ENCODE measurements at places on chromosomes 7 and 10.

GRCh38 chr7:130154131-130154500 lies 51.1 kb downstream of the TMEM209 start:
- no peak for DNase-seq

DNA sequence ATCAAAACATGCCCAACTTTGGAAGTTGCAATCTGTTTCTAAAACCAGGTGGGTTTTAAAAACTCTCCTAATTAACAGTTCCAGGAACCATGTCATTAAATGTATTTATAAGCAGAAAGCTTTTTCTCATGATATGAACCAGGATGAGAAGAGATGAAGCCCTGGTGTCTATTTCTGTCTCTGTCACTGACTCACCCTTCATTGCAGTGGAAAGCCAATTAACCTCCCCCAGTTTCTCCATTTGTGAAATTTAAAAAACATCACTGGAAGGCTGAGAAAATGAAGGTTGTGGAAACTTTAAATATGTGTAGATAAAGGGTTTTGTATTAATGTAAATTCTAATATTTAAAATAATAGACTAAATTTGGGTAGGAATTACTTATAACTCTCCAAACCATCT lies 1088.0 kb downstream of the SORCS1 start:
- DNase-seq = no peak

DNA sequence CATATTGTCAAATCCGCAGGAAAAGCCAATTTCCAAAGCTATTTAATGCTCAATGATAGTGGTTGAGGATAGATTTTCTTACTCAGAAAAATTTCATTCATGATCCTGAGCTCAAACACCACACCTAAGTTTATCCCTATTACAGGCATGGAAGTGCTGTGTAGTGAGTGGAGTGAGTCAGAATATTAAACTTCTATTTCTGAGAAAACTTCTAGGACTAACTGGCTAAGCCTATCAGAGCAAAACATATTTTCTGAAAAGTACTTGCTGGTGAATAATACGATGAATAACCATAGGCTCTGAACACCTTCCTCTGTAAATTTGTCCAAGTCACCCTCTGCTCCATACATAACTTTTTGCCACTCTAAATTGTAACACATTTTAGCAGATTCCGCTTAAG lies 221.5 kb downstream of the SUGCT start:
- no peak for DNase-seq

DNA sequence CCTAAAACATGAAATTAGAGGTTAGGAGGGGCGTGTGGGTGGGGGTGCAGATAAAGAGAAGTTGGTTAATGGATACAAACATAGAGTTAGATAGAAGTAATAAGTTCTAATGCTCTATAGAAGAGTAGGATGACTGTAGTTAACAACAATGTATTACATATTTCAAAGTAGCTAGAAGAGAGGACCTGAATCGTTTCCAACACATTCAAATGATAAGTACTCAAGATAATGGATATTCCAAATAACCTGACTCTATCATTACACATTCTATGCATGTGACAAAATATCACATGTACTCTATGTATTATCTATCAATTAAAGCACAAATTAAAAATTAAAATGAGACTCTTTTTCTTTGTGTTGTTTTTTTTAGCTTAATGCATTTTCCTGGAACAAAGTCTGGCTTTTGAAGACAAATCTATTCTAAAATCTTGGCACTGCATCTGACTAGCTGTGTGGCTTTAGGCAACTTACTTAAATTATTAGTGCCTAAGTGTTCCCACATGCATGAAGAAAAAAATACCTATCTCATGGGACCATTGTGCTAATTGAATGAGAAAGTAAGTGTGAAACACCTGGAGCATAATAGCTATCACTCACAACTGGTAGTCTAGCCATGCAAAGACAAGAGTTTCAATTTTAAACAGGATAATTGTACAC lies 75.7 kb downstream of the SEMA3C start:
- no peak for DNase-seq

DNA sequence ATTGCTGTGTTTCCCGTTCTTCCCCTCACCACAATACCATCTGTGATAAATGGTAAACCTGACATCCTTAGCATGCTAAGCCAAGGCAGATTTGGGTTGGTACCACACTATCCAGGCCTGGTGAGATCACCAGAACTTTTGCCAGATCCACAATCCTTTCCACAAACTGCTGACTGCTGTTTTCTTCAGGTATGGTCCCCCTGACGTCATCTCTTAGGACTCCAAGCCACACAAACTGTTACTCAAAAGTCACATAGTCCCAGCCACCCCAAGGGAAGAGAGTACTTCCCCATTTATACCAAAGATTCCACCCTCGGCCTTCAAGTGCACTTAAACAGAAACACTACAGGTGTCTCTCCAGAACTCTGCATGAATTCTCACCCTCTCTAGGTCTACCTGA lies 34.8 kb downstream of the SLC25A13 start:
- no peak for DNase-seq

DNA sequence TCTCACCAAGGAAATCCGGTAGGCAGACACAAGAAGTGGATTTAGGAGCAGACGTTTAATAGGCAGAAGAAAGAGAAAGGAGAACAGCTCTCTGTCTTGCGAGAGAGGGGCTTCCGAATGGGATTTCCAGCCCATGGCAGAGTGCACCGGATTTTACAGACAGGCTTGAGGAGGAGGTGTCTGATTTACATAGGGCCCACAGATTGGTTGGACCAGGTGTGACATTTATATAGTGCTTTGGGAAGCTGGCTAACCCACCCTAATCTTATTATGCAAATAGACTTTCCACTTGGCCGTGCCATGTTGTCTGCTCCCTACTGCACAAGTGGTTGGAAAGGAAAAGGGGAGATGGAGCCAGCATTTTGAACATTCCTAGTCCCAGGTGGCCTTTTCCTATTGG lies 57.8 kb downstream of the ANKMY2 start:
- no peak for DNase-seq

- DNase-seq = no peak
Observed at GRCh38 chr10:57785546-57785945, 482.1 kb downstream of the IPMK start.

DNA sequence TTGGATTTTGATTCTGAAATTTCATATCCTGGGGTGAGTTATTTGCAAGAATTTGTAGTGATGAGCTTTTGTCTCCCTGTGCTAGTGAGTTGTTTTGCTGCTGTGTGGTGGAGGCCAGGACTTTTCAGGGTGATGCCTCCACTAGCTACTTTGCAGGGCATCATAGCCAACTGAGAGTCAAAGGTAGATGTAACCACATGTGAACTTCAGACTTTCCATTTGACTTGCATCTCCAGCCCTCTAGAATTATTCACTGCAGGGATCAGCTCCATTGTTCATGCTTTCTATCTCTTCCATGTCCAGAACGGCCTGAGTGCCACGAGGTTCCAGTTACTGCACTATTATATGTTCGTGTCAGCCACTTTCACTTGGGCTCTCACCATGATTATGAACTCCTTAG lies 534.3 kb downstream of the GRM8 start:
- DNase-seq = no peak

GRCh38 chr10:72850861-72851260 lies 42.7 kb upstream of the OIT3 start:
- DNase-seq = no peak

DNA sequence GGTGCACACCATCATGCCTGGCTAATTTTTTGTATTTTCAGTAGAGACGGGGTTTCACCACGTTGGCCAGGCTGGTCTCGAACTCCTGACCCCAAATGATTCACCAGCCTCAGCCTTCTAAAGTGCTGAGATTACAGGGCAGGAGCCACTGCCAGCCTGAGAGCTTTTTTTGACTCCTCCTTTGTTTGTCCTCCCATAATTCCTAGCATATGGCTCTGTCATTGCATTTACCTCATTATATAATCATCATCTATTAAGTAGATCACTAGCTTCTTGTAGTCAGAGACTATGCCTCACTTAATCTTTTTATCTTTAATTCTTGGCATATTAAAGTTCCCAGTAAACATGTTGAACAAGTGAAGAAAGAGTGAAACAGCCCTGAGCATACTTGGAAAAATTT lies 82.1 kb downstream of the CPEB3 start:
- peak; percentile 15 for DNase-seq

DNA sequence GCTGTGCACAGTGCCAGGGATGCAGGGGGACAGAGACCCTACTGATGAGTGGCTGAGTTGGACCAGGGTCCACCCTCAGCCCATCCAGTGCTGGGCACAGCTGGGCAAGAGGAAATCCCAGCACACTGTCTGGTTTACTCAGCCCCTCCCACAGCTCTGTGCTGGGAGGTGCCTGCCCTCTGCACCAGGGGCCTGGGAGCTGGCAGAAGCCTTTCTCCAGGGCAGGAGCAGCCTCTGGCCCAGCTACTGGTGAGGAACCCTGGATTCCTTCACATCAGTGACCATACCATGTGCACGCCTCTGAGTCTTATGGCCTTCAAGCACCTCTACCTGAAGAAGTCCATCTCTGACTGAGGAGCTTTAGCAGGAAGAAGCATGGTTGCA lies 25.9 kb upstream of the C10orf71 start:
- no peak for DNase-seq

GRCh38 chr10:123451618-123452245 lies 214.4 kb upstream of the GPR26 start:
- no peak for DNase-seq

DNA sequence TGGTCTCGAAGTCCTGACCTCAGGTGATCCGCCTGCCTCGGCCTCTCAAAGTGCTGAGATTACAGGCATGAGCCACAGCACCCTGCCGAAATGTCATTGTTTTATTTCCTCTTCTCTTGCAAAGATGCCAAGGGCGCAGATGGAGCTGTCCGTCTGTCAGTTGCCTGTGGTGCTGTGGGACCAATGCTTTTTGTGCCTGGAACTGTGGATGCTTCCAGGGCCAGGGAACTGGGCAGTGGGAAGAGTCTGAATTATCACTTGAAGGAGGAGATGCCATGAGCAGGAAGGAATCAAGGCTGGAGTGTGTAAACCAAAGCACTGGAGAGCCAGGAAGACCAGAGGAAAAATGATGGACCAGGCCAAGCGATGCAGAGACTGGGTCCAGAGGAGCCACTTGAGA lies 459.9 kb downstream of the GALNT17 start:
- DNase-seq = no peak

DNA sequence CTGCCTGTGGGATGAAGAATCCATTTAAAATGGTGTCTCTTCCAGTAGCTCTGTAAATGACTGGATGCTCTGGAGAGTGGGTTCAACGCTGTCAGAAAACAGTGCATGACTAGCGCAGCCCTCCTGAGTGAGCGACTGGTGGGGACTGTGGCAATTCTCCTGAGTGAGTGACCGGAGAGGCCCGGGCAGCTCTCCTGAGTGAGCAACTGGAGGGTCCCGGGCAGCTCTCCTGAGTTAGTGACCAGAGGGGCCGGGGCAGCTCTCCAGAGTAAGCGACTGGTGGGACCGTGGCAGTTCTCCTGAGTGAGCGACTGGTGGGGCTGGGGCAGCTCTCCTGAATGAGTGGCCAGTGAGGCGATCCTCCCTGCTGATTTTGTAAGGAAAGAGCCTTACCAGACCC lies 85.5 kb downstream of the WDR37 start:
- no peak for DNase-seq

- DNase-seq = peak; percentile 100
Observed at GRCh38 chr10:92690211-92690914, 608 bp downstream of the HHEX start.

DNA sequence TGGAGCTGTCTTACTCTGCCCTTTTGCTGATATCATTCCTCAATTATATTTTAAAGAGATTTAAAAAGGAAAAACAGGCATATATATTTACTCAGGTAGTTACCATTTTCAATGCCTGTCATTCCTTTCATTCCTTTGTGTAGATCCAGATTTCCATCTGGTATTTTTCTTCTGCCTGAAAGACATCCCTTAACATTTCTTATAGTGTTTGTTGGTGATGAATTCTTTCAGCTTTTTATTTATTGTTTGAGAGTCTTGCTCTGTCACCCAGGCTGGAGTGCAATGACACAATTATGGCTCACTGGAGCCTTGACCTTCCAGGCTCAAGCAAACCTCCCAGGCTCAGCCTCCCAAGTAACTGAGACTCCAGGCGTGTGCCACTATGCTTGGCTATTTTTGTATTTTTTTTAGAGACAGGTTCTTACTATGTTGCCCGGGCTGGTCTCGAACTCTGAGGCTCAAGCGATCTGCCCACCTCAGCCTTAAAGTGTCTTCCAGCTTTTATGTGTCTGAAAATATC lies 5.6 kb upstream of the POM121 start:
- DNase-seq = no peak

DNA sequence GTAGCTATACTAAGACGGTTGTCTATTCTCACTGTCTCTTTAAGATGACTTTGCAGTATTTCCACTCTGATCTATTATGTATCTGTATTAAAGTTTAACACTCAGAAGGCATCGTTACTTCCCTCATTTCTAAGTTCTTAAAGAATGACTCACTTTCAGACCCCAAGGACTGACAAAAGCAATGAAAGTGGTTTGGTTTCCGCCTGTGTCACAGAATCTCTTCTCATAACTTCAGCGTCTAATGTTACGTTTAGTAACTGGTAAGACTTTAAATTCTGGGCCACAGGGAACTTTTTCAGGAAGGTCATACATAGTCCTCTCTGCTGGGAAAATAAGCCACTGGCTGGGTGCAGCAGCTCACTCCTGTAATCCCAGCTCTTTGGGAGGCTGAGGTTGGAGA lies 892.0 kb upstream of the AUTS2 start:
- DNase-seq = no peak

DNA sequence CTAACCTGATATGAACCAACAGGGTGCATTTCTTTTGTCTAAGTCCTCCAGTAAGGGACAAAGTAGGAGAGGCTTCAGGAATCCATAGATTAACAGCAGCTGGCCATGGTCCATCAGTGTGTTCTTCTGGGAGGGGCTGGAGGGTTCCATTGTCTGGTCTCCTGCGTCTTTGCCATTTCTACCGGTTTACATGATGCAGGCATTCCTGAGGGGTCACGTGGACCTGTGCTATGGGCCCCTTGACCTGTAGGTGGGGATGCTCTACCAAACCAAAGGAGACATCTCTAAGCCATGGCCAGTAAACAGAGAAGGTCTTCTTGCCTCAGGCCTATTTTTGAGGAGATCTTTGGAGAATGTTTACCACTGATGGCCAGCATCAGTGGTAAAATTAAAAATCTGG lies 28.7 kb upstream of the HABP2 start:
- no peak for DNase-seq

DNA sequence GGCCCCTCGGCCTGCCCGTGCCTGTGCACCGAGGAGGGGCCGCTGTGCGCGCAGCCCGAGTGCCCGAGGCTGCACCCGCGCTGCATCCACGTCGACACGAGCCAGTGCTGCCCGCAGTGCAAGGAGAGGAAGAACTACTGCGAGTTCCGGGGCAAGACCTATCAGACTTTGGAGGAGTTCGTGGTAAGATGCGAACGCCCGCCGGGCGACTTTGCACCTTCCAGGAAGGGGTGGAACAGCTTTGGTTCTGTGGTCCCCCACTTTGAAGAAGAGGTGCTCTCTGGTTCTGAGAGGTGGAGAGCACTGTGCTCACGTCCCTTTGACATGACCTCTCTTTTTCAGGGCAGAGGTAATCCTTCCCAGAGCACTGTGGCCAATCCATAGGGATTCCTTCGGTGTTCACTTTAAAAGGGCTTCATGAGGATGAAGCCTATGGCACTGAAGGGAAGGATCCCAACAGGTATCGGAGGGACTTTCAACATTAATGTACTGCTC lies 2.6 kb downstream of the VWC2 start:
- DNase-seq = no peak

GRCh38 chr7:87627634-87627994 lies 584 bp upstream of the RUNDC3B start:
- DNase-seq = no peak

Measured in endothelial cell of umbilical vein (primary cell).